ENCODE measurements at places on chromosomes 4 and X.

- DNase-seq = no peak
Measured at GRCh38 chr4:123127875-123128274, 205.5 kb upstream of the NUDT6 start.

GRCh38 chr4:87388901-87389300 is 2.1 kb downstream of the HSD17B11 start:
- no peak for DNase-seq

GRCh38 chr4:41600243-41600912 is 62.4 kb downstream of the LIMCH1 start:
- DNase-seq = no peak

GRCh38 chrX:135713795-135714194 is 356 bp downstream of the CT45A1 start:
- DNase-seq = no peak

DNA sequence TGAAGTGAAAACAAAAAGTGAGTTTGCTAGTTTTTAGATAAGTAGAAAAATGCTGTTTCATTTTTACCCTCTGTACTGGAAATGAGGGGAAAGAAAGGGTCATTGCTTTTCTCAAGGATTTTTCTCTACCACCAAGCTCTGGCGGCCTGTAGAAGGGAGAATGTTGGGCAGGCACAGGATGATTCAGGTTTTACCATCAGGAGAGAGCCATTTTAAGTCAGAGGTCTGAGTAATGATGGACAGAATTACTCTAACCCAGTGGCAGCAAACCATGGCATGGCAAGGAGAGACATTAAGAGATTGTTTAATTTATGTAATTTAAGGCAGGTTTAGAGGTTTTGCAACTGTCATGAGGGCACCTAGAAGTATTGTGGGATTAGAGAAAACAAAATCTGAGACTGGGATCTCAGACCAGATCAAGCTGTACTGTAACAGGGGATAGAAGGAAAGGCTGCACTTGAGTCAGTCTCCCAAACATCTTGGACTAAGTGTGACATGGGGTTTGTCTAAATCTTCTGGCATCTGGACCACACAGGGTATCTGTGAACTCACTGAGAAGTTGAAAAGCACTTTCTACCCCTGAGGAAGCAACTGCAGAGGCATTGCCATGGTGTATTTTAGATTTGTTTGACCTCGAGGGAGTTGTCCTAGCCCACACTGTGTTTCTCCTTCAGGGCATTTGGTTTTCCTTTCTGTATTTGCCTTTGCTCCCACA is 81.6 kb downstream of the BANK1 start:
- no peak for DNase-seq

- DNase-seq = no peak
Measured at GRCh38 chr4:99615170-99615820, 40.7 kb downstream of the MTTP start.

- peak; percentile 78 for DNase-seq
Measured at GRCh38 chr4:77036206-77036605, 39.6 kb downstream of the CCNI start.

DNA sequence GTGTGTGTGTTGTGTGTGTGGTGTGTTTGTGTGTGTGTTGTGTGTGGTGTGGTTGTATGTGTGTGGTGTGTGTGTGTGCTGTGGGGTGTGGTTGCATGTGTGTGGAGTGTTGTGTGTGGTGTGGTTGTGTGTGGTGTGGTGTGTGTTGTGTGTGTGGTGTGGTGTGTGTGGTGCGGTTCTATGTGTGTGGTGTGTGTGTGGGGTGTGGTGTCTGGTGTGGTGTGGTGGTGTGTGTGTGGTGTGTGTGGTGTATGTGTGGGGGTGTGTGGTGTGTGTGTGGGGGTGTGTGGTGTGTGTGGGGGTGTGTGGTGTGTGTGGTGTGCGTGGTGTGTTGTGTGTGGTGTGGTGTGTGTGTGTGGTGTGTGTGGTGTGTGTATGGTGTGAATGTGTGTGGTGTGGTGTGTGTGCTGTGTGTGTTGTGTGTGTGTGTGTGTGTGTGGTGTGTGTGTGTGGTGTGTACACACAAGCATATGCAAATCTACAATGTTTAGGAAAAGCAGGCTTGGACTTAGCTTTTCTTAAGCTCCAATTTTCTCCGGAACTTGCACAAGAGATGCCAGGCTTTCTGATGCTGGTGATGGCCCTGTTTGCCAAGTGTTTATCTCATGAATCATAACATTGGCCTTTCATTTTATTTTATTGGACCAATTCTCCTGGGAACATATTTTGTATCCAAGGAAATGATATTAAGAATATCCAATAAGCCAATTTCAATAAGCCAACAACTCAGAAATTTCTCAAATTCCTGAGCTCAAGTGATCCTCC is 148.7 kb downstream of the SPATA18 start:
- no peak for DNase-seq

GRCh38 chrX:33175201-33175600 is 36.1 kb downstream of the DMD start:
- no peak for DNase-seq

DNA sequence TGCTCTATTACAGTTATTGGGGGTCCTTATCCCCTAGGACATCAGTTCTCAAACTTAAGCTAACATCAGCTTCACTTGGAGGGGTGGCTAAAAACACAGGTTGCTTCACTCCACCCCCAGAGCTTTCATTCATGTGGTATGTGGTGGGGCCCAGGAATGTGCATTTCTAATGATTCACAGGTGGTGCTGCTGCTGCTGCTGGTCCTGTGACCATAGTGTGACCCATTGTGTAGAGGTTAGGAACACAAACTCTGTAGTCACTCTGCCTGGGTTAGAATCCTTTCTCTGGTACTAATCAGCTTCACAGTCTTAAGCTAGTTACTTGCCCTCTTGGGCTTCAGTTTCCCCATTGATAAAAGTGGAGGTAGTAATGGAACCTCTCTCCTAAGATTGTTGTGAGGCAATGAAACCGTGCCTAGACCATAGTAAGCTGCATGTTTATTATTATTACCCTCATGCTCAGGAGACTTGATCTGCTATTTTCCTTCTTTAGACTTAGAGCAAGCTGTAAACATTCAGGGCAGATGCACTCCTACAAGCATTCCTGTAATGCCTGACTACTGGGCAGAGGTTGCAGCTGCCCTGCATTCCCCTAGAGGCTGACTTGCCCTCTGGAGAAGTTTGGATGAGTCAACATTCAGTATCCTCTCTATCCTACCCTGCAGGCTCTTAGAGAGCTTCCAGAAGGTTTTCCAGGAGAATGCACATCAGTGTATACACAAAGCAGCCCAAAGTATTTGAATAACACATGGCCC is 94.1 kb upstream of the ACSL4 start:
- DNase-seq = peak; percentile 88

DNA sequence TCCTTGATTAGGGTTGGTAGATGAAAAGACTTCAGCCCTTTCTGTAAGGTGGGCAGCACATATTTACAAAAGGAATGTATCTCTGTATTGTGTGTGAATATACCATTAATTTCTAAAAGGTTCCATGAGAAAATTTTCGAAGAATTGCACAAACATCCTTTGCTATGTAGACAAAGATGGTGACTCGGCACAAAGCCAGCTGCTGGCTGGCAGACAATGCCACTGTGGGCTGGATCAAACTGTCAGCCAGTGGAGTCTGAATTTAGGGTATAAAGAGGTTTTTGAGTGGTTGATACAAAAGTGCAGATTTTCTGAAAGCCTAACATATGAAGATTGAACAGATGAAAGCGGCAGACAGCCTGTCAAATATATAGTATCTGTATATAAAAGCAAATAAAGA is 5.6 kb upstream of the TXK start:
- no peak for DNase-seq

GRCh38 chr4:158484173-158484885 is 37.4 kb upstream of the RXFP1 start:
- DNase-seq = no peak

GRCh38 chr4:116877069-116877468 is 208.3 kb downstream of the TRAM1L1 start:
- DNase-seq = no peak

DNA sequence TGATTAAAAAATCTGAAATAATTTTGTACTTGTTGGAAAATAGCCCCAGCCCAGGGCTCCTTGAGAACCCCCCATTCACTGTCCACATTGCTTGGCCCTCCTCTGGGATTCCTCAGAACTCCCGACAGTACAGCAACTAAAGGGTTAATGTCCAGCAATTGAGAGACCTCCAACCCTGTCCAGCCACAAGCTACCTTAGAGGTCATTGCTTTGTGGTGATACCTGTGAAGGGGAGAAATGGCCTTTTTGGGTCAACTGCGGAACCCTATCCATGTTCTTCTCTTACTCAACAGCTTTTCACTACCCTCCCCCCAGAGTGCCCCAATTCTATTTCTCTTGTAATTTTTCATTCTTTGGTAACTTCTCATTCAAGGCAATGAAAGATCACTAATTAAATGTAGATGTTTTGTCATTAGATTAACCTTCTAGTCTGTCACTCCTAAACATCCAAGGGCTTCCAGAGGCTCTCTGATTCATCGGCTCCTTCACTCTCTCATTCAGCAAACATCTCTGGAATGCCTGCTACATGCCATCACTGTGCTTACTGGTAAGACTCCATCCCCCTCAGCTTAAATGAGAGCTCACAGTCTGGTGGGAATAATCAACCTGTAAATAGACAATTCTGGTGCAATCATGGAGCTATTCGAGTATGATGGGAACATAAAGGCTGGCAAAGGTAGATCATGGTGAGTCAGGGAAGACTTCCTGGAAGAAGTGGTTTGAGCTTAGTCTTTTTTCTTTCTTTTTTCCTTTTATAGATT is 241.4 kb upstream of the PGRMC2 start:
- DNase-seq = peak; percentile 91

GRCh38 chr4:154315741-154316140 is 175.9 kb downstream of the DCHS2 start:
- no peak for DNase-seq

GRCh38 chr4:10160281-10160856 is 43.8 kb upstream of the WDR1 start:
- no peak for DNase-seq
